SW 1271 (cell line): ENCODE measurements at places on chromosomes 7 and 10.

GRCh38 chr7:107253599-107253998 lies 84.8 kb downstream of the HBP1 start:
- DNase-seq, result no peak

GRCh38 chr10:34628174-34628796 lies 186.8 kb downstream of the PARD3 start:
- no peak for DNase-seq

GRCh38 chr7:94276795-94277194 lies 117.9 kb upstream of the COL1A2 start:
- DNase-seq, result peak; percentile 34

GRCh38 chr7:157963526-157963925 lies 624.1 kb downstream of the PTPRN2 start:
- no peak for DNase-seq
